ENCODE measurements at places on chromosomes 5 and 9.
A peak's percentile ranks its signal among the peaks of the same experiment; 100 is the strongest.

DNA sequence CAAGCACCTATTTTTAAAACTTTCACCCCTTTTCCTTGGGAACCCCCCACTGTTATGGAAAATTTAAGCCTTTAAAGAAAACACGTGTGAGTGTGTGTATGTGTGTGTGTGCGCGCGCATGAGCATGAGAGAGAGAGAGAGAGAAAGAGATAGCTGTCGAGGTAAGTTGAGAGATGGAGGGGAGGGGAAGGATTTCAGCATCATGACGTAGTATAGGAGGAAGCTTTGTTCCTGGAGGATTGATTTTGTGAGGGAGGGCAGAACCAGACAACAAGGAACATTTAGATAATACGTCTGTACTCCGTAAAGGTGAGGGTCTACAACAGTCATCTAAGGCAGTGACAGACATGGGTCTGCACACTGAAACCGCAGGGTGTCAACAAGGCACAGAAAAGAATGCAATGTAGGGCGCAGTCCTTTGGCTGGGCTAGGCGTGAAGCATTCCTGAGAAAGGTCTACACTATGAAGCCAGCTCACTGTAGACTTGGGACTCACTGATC, 227.7 kb downstream of the SMARCA2 start:
- DNase-seq, result no peak

GRCh38 chr9:70537084-70537483, 122.6 kb upstream of the KLF9 start:
- DNase-seq, result no peak

DNA sequence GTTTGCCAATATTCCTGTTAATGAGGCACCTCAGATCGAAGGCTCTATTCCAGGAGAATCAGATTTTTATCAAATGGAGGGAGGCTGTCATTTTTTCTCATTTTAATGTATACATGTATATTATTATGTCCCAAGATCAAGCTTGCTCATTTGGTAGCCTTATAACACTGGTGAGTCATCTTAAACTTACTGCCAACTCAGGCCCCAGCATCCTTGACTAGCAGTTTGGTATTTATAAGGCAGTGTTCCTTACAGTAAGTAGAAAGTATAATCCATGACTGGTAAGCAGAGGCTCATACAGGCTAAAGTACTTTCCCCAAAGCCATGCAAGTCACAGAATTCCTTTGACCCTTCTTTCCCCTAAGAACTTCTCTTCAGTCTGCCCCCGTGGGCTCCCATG, 90.7 kb upstream of the NR3C1 start:
- peak; percentile 56 for DNase-seq

DNA sequence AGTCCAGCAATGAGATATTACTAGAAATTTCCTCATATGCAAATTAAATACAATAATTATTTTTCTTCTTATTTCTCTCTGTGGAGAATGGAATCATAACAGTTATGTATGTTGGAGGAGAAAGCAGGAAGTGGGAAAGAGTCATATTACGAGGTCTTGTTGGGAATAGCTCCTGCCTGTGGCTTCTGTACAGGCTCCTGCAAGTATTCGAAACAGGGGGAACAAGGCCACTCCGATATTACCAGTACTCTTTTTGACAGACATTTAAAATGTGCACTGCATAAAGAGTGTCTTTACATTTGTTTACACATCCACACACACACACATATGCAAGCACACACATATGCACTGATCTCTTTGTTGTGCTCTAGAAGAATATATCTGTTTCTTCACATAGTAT, 812.0 kb upstream of the ZNF608 start:
- no peak for DNase-seq

DNA sequence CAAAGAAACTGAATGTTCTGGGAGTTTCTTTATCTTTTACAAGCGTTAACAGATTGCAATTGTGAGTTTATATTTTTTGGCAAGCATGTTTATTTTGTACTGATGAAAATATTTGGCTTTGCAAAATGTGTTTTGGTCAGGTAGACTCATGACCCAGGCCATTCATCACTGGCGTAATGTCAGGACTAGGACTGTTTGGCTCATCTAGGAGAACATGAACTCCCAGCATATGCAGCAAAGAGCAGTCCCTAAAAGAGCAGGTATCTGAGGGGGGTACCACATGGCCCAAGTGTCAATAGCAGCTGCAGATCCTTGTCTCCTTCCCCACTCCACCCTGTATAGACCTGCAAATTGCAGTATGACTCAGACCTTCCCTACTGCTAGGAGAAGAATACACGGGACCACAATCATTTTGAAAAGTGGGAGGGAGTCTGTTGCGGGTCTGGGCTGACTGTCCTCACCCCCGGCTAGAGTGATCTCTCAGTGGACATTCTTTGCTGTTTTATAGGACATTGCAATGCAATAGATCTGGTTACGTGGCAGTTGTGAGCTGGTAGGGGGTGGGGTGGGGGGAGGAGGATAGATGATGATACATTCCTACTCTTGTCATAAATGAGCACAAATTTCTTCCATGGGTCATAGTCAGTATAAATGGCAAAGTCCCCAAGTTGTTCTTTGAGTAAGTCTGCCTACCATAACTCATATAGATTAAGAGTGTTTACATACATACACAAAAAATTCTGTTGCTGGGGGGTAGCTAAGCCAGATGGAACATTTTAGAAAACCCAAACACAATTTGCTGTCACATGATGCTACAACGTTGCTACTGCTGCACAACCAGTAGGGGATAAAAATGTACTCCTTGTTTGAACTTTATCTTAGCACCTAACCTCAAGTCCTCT, 20.8 kb upstream of the SNCAIP start:
- no peak for DNase-seq

DNA sequence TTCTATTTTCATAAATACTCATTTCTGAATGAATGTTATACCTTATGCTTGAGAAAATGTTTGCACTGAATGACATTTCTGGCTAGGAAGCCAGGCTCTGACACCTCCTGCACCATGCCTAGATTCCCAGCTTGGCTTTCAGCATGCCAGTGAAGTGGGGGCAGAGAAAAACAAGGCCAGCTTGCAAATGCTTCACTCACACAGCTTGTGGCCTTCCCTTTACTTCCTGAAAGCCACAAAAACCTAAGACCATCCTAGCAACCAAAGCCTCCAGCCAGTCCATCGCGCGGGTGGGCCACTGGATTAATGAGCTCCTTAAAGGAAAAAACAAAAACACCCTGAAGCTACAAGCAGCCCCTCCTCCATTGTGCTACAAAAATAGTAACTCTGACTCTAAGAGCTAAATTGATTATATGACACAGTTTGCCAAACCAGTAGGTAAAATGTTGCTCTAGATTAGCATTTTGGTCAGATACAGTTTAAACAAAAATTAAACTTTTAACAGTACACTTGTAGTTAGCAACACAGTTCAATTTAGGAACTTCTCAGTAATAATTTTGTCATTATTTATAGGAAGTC, 159.9 kb downstream of the TSSK1B start:
- no peak for DNase-seq

DNA sequence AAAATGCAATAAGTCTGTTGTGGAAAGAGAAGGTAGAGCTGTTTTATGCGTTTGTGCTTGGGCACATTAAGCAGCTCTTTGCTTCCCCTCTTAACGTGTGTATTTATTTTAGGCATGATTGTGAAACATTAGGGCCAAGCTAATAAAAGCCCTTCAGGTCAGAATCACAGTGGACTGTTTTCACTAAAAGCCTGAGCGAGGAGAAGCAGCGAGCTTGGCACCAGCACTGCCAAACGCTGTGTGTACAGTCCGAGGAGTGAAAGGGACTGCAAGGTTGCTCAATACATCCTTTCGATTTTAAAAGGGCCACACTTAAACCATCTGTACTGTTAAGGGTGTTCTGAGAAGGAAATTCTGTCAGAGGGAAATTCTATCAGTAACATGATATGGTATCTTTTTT, 107.2 kb upstream of the CKMT2 start:
- DNase-seq, result no peak

GRCh38 chr9:134265078-134265477, 61.2 kb upstream of the RXRA start:
- no peak for DNase-seq

GRCh38 chr5:159273923-159274322, 10.8 kb downstream of the UBLCP1 start:
- DNase-seq, result no peak

GRCh38 chr5:107871023-107871422, 200.3 kb upstream of the EFNA5 start:
- DNase-seq, result no peak

DNA sequence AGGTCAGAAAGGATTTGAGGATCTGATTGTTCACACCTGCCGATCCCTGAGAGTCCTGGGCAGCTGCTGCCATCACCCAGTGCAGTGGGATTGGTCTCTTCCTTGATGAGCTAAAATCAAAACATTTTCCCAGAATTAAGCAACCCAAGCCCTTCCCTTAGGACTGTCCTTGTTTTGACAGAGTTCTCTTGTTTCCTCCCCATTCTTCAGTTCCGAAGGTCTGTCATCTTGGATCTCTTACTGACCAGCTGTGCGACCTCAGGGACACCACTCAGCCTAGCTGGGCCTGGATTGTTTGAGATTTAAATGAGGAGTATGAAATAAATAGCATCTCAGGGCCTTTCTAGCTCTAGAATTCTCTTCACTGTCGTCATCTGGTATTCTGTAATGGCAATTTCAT, 90.3 kb upstream of the IQGAP2 start:
- no peak for DNase-seq

DNA sequence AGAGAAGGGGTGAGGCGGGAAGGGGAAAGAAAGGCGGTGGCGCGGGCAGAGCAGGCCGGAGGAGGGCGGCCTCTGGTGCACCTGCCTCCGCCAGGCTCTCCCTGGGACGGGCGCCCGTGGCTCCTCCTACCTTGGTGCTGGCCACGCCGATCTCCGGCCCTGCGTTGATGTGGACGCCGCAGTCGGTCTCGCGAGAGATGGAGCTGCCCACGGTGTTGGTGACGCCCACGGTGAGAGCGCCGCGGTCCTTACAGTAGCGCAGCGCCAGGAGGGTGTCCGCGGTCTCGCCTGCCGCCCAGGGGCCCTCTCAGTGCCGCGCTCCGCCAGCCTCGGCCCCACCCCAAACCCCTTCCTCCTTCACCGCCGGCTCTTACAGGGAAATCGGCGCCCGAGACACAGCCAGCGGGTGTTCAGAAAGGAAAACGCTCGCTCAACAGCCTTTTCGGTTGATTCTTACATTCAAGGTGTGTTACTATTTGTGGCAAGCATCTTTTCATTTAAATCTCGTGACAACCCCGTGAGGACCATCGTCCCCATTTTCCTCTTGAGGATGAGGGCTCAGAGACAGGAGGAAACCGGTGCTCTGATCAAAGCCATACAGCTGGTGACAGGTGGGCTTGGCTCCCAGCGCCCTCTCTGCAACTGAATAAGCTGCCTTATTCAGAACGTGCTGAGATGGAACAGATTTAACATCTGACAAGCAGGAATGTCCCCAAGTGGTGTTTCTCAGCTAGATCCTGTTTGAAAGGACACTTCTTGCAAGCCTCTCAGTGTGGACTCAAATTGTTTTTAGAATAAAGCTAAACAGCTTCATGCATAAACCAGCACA, 22.0 kb upstream of the MAPK9 start:
- DNase-seq, result no peak

GRCh38 chr9:132596200-132596599, 13.8 kb downstream of the BARHL1 start:
- no peak for DNase-seq

DNA sequence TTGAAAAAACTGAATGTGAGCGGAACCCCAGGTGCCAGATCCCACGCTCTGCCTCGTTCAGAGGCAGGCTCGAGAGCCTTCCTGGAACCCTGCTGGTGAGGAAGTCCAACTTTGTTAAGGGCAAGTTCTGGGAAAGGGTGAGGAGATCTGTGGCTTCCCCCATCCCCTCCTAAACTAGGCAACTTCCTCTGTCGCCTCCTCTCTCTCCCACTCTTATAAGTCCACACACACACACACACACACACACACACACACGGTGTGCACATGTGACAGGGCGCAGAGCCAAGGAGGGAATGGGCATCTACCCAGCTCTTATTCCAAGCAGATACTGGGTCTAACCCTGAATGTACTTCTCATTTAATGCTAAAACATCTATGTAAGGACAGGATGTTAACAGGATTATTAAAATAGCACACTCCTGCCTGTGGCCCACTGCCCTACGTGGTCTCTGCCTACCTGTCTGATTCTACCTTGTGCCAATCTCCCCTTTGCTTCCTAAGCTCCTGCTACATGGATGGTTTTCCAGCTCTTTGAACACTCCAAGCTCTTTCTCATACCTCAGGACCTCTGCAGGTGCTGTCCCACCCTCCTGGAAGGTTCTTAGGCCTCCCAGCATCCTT, 72.4 kb upstream of the FBXW11 start:
- DNase-seq, result no peak

DNA sequence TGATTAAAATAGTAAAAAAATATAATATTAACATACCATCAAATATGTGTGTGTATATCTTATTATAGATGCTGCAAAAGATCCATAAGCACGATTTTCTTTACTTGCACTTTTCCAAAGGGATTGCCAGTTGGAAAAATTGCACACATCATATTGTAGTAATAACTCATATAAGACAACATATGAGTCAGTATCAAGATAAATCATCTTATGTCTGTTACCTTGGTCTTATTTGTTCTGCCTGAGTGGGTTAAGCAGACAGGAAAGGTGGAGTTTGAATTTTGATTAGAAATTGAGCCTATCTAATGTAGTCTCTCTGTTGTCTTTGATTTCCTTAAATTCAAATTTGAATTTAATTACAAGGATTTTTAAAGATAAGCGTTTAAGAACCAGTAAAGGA, 24.6 kb downstream of the LYSMD3 start:
- no peak for DNase-seq

GRCh38 chr9:113593682-113594281, 130.3 kb downstream of the RGS3 start:
- peak; percentile 93 for DNase-seq

DNA sequence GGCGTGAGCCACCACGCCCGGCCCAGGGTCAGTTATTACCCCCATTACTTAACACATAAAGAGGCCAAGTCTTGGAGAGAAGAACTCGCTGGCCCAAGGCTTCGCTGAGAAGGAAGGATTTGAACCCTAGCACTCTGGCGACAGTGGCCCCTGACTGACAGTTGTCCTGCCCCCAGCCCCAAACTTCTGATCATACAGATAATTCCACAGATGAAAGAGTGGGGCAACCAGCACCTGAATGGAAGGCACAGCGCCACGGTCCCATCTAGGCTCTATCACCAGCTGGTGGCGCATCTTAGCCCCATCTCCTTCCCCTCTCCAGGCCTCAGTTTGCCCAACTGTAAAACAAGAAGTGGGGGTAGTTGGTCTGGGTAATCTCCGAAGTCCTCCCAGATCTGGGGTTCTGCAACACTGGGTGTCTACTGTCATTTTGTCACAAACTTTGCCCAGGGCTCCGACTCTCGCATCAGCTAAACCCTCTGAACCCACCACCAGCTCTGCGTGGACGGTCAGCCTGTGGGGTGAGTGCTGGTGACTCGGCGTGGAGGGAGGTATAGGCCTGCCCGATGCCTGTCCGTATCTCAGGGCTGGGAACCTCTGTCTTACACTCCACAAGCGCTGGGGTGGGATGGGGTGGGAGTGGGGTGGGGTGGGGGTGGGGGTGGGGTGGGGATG, 209.3 kb downstream of the C9orf50 start:
- DNase-seq, result no peak

- no peak for DNase-seq
These were observed 9.4 kb downstream of the SCGB3A2 start for GRCh38 chr5:147887930-147888329.

GRCh38 chr9:115498303-115498702, 380.3 kb upstream of the TNC start:
- DNase-seq, result no peak

All from HS-5 (cell line).